RWPE2 (cell line): ENCODE measurements at places on chromosomes 12 and 14.

- no peak for DNase-seq
Observed at GRCh38 chr14:74255281-74255680, 16.0 kb downstream of the VSX2 start.

GRCh38 chr14:57982804-57983634 is 117.1 kb upstream of the SLC35F4 start:
- DNase-seq: no peak

DNA sequence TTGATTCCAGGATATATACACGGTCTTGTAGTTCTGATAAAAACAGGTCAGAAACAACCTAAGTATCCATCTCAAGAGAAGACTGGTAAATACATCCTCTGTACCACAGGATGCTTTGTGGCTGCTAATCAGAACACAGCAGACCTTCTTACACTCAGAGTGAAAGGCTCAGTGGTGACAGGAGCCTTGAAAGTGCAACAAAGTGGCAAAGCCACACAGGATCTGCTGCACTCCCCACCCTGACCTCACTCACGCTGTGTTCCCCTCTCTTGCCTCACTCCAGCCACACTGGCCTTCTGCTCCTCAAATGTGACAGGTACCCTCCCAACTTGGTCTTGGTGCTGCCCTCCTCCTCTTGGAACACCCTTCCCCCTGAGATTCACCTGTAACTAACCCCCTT is 98.1 kb upstream of the GRIP1 start:
- DNase-seq: no peak

- DNase-seq: no peak
Observed at GRCh38 chr14:42664190-42664589, 1057.5 kb downstream of the LRFN5 start.

GRCh38 chr12:28954333-28954732 is 194.7 kb upstream of the FAR2 start:
- no peak for DNase-seq

DNA sequence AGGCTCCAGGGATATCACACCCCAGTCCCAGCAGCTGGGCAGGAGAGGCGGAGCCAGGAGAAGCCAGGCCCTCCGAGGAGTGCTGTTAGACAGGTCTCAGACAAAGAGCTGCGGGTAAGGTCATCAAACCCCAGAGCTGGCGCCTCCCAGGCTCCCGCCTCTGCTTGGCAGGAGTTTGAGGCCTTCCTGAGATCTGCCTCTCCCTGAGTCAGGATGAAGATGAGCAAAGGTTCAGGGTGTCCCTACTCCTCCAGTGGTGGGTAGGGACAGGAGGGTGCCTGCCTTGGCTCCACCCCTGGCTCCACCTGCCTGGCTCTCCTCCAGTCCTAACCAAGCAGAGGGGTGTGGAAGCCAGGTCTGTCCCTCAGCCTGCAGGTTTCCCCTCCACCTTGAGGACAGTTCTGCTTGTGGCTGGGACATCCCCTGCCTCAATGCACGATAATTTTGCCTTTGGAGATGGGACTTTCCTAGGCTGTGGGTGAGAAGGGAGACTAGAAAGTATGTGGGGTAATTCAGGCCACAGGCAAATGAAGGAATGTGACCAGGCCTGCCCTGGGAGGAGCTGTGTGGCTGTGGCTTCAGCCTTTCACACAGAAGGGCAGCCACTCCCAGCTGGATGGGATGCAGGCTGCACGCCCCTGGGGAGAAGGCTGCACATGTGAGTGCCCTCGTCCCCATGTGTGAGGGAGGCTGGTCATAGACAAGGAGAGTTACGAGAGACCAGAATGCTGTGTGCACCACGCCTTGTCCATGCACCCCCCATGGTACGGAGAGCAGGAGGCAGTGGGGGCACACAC is 2.2 kb downstream of the PLEKHG6 start:
- peak; percentile 84 for DNase-seq

DNA sequence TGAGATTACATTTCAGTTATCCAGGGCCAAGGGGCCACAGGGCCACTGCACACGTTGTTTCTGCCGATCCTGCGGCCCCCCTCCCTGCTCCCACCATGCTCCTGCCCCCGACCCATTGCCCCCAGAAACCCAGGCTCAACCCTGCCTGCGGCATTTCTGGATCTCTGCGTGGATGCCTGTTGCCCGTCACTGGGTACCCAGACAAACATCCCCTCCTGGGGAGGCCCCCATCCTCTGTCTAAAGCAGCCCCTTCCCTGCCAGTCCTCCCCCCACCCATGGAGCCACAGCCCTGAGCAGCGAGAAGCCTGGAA is 326.4 kb upstream of the SFSWAP start:
- no peak for DNase-seq
